Fibroblast of lung (primary cell): ENCODE measurements at places on chromosomes 6 and 20.

- no peak for DNase-seq
Observed at GRCh38 chr6:158943380-158944032, 56.5 kb downstream of the RSPH3 start.

DNA sequence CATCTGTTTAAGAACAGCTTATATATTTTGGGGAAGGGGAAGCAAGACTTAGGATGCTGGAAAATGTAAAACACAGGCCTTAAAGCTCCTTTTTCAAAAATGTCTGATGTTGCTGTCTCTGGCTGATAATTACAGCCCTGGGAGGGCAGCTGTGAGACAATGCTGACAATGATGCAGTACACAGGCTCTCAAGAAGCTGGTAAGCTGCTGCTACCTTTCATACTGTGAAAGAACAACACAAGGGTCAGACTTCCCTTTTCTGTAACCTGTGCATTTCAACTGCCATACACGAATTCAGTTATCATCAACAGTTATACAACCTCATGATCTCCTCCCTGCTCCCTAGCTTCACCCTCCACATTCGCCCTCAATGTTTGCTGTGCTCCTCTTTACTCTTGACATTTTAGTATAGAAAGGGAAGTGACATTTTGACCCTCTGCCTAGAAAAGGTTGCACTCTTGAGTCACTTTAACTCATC, 25.2 kb downstream of the MAP7 start:
- DNase-seq = no peak

GRCh38 chr6:129732034-129732433, 22.1 kb upstream of the ARHGAP18 start:
- no peak for DNase-seq

DNA sequence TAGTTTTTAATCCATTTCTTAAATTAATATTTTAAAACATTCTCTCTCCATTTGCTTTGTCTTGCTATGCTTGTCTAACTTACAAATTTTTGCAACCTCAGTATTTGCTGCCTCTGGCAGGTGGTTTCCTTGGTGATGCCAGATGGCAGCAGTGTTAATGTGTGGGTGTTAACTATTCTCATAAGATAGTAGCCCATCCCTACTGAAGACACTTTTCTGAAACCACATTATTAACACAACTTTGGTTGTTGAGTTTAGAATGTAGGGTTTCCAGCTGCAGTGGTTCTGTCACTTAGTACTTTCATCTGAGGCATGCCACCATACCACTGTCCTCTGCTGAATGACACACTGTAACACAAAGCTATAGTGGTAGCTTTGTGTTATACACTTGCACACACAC, 75.1 kb downstream of the MYO6 start:
- DNase-seq = no peak

GRCh38 chr6:30323806-30324205, 2.9 kb upstream of the TRIM39 start:
- DNase-seq = no peak

DNA sequence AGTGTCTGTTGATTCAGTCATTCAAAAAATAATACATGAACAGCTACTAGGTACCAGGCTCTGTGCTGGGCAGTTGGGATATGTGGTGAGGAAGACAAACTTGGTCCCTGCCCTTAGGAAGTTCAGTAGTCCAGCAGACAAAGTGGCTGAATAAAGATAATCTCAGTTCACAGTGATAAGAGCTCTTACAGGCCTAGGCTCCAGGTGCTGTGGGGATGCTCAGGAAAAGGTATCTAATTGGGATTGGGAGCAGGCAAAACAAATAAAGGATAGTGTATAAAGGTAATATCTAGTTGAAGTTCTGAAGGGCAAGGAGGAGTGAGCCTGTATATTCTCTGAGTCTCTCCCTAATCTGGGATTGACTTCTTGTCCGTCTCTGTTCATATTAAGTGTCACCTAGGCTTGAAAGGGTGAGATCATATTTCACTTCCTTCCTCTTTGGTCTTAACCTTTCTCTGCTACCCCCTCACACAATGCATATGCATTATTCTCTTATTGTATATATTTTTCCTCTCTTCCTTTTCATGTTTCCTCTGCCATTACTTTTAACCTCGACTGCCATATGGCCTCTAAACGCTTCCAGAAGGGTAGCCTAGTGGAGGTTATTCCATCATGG, 13.5 kb downstream of the PTPN1 start:
- DNase-seq = no peak

GRCh38 chr20:40251284-40251932, 437.6 kb downstream of the MAFB start:
- no peak for DNase-seq

DNA sequence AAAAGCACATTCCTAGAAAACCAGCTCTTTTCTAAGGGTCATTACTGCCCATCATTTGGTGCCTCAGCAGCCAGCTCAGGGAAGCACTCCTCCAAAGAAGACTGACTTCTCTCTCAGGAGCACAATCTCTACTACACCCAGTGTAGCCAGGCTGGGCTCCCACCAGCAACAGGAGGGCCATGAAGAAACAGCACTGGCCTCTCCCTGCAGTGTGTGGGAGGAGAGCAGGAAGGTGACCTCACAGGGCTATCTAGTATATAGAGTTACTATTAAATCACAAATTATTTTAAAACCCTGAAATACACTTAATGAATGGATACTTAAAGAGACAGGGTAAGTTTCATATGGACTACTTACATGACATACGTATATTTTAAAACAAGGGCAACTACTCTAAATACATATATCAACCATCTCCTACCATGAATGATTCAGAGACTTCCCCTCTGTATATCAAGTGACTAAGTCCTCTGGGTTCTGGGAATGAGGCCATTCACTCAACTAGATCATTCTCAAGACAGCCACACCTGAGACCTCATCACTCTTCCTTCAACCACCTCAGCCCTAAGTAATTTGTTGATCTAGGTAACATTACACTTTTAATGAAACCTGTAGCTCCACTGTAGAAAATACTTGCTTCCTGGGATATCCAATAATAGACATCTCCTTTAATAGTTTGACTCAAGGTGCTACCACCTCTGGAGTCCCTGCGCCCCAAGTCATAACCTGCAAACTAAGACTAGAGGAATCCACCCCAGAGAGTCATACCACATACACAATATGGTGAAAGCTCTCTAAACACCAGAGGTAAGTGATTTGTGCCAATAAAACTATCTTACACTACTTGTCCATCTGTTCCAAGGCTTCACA, 25.2 kb downstream of the TBX18 start:
- no peak for DNase-seq
